ENCODE measurements at places on chromosomes 5 and 9.

GRCh38 chr9:70133253-70134208 lies 89.9 kb downstream of the MAMDC2 start:
- DNase-seq: no peak

DNA sequence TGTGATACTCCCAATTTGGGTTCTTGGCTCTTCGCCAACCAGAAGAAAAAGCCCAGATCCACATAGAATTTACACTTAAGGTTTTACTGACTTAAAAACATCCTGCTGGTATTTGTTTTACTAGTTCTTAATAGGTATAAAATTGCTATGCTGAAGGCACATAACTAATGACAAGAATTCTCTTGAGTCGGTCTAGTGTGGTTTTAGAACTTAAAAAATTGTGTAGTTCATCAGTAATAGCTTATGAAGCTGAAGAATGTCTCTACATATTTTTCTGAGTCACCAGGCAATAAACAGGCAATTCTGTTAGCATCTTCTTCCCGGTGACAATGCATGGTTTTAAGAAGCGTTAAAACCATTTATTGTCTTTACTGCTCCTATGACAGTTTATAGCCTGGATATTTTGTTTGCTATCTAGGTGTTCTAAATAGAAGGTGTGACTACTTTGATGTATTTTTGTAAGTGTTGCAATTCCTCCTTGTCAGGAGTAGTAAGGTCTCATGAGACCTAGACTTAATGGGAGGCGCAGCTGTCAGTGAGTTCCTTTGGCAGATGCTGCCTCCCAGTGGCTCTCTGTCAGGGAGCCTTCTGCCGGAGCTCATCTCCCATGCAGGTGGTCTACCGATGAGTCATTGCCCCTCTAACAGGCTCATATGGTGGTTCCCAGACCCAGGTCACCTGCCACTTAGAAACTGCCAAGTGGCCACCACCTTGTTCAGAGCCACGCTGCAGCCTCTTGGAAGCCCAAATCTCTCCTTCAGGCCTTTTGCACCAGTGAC lies 173.8 kb downstream of the MAST4 start:
- DNase-seq: peak; percentile 8

DNA sequence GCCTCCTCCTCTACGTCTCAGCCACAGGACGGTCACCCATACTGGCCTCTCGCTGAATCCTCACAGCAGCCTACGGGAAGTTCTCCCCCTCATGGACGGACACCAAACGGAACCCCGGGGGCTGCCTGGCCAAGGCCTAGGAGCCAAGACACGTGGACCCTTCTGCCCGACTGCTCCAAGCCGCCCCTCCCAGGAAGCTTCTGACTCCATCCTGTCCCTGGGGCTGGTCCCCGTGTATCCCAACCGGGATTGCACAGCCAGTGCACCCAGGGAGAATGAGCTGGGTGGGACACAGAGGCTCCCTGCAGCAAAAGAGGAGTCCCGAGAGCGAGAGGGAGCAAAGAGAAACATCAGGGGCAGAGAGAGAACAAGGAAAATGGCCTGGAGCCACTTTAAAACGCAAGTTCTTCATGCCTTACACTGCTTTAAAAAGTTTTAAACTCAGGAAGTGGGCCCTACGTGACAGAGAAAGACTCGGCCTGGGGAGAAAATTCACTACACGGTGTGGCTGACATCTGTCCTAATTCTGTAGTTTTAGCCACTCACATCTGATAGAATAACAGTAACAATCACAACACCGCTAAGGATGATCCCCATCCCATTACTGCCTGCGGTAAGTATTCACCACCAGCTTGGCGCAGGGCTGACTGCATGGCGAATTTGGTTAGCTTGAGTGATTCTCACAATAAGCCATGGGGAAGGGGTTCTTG lies 3.0 kb downstream of the FAM78A start:
- DNase-seq: no peak

DNA sequence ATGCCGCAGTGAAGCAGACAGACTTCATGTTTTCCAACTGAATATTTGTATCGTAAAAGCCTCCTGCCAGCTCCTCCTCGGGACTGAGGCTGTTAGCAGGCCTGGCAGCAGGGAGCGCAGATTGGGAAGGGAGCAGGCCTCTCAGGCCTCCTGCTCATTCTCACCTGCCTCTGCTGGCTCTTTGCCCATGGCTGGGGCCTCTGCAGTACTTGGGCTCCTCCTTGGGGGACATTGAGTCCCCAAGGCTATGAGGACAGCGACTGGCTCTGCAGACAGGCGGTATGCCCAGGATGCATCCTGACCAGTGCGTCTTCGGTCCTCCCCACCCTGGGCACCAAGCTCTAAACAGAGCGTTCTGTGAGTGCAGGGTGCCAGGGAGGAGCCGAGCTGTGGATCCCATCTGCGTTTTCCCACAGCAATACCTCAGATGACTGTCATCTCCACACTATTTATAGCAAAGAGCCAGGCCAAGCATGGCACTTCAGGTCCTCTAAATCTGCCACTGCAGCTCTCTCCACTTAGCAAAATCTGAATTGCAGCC lies 38.7 kb downstream of the TSTD2 start:
- DNase-seq: no peak

DNA sequence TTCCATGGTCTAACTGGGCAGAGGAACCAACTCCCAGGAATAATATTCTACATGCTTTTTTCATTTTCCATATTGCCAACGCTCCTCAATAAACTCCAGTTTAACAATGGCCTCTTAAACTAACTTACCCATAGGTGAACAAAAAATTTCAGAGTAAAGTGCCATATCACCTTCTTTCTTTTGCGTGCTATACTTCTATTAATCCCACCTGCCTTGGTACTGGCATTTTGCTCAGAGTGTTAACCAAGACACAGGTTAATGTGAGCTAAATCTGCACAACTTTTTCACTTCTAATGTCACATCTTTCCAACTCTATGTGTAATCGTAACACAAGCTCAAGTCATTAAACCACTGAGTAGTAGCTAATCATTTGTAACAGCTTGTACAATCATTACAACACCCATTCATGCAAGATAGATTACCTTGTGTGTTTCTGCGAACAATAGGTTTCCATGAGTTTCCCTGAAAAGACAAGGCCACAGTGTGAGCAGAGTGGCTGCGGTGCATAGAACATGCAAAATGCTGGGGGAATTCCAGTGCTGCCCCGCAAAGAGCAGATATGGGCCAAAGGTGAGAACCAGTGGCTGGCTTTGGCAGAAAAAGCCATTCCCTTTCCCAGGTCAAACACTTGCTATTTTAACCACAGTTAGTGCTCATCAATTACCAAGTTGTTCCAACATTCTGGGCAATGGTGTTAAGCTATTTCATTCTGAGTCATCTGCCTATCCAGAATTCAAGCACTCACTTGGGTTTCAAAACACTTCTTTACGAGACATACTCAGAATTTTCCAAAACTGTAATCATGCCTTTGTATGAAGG lies 42.8 kb downstream of the TIMD4 start:
- DNase-seq: no peak

DNA sequence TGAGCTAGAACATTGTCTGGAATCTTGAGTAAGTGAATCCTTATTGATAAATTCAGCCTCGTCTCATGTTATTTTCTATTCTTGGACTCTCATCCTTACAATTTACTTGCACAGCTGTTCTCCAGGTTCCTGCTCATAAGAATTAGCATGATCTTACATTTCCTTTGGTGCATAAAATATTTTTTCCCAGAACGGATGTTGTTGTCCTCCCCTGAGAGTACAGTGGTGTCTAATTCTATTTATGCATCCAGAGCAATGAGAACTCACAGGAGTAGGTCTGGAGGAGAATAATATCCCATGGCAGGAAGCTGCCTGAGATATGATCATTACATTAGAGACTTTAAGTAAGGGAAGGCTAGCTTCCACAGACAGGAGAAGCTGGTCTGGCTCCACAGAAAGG lies 178.4 kb upstream of the MAST4 start:
- no peak for DNase-seq
